T-helper 22 cell (primary cell): ENCODE measurements at places on chromosomes 7 and 10.

DNA sequence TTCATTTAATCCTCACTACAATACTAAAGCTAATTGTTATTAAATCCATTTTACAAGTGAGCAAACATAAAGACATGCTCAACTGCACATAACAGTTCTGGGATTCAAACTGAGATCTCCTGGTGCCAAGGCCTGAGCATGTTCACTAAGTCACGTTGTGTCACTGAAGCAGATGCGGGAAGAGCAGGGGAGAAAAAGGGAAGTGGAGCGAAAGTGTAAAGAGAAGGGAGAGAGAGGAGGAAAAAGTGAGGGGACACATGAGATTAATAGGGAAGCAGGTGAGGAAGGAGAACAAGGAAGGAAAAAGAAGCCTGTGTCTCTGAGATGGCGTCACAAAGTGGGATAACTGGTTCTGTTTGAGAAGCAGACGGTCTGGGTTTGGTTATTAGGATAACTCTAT, 38.9 kb upstream of the KAT6B start:
- no peak for DNase-seq

GRCh38 chr7:22996470-22996869, 17.5 kb downstream of the HYCC1 start:
- no peak for DNase-seq

DNA sequence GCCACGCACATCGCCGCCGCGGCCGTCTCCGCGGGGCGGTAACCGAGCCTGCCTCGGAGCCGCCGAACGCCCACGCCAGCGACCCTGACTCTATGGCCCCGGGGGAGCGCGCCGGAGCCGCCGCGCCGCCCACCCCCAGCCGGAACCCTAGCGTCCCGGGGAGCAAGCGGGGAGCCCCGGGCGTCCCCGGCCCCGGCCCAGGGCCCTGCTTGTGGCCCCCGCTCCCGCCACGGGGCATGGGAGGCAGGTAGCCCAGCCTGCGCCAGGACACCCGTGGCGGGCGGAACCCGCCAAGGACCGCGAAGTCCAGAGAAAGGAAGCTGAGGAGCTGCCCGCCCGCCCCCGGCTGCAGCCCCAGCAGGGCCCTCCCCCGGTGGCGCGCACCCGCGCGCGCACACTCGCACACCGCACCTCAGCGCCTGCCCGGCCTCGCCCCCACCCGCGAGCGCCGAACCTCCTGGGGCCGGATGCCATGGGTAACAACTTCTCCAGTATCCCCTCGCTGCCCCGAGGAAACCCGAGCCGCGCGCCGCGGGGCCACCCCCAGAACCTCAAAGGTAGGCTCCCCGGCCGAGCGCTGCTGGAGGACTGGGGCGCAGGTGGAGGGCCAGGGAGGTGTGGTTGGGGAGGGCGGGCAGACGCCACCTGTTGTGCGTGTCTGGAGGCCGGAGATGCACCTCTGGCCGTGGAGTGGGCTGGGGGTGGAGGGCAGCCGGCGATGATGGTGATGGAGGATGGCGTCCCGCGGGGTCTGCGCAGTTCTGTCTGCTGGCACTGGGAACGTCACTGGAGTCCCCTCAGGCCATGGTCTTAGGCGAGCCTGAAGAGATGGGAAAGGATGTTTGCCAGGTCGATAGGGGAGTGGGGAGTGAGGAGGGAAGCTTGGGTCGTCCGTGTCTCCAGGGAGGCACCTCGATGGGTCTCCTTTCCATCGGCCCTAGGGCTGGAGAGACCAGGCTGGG, 692 bp downstream of the NEURL1 start:
- DNase-seq: no peak

DNA sequence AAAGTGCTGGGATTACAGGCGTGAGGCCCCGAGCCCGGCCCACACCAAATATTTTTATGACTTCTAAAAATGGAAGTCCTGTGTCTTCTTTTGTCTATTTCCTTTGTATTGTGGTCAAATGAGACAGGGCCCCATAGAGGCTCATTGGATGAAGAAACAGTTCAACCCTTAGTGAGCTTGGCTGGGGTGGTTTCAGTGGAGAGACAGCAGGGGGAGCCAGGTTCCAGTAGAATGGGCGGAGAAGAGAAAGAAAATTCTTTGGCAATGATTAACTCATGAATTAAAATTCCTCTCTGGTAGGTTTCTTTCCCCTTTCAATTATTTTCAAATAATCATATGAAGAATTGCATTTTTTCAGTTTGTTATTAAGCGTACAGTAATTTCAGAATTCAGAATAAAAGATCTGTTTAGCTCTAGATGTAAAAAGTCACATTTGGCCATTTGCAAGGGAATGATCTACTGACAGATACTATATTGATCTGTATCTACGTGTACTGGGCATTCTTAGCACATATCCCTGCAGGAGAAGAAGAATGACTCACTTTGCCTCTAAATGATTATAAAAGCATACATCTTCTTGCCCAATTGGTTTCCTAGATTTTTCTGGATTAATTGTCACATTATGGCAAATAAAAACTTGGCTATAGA, 43.2 kb downstream of the PNLIPRP3 start:
- DNase-seq: no peak

- DNase-seq: peak; percentile 10
Measured at GRCh38 chr7:55073976-55074528, 55.2 kb downstream of the EGFR start.

GRCh38 chr10:42574336-42574735, 64.0 kb downstream of the ZNF33B start:
- DNase-seq: no peak

DNA sequence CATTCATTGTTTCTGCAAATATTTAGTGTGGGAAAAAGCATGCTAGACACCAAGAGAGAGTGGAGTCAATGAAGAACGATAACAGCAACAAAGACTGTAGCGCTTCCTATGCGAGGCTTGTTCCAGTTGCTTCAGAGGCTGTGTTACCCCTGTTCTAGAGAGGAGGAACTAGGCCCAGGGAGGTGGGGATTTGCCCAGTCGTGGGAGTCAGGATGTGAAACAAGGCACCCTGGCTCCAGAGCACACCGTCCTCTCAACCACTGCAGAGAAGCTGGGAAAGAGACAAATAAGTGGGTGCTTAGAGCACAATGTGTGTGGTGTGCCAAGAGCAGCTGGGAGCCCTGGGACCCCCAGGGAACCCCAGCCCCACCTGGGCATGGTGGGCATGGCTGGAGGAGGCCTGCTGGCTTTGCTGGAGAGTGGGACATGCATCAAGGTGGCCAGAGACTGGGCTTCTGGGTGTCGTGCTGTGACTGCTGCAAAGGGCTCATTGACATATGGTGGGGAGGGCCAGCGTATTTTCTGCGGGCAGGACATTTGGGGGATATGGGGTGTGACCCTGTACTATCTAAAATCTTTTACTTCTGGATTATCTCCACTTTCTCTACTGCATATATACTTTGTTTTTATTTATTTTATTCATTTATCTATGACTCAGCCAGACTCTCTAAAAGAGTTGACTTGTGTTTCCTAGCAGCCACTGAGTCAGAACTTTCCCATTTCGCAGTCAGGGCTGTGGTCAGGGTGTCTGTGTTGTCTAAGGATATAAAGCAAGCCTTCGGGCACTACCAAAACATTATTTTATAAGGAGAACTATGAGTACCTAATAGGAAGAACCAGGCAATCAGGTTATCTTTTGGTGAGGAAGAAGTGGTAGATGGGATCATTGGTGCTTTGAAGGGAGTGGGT, 95.4 kb downstream of the TCF7L2 start:
- no peak for DNase-seq
